ENCODE measurements at places on chromosomes 2 and 18. TPM values are rescaled to one million over a fixed set of nuclear protein-coding genes. Genes with fewer than 3 reads are reported as not detected.

DTNA gene
- 5.8 TPM for total RNA-seq

NYAP2 gene
- total RNA-seq: not detected

SERPINB11 gene
- total RNA-seq: not detected

ABCG5 gene
- total RNA-seq: not detected

CAVIN2 gene
- 28.1 TPM for total RNA-seq

HOXD11 gene
- not detected for total RNA-seq

MC2R gene
- total RNA-seq: not detected

ABCB11 gene
- total RNA-seq: not detected

SULT1C3 gene
- not detected for total RNA-seq

UGT1A3 gene
- total RNA-seq: not detected

EVA1A gene
- total RNA-seq: 152 TPM

REG3G gene
- total RNA-seq: not detected

ESPNL gene
- total RNA-seq: 6.9 TPM

STK11IP gene
- 11.7 TPM for total RNA-seq

TNS1 gene
- total RNA-seq: 9.8 TPM

IL1F10 gene
- total RNA-seq: not detected

FAP gene
- 21.1 TPM for total RNA-seq

ALPI gene
- not detected for total RNA-seq

ABHD3 gene
- total RNA-seq: 36.7 TPM

MARCO gene
- total RNA-seq: not detected

GBX2 gene
- 13.0 TPM for total RNA-seq

FNDC4 gene
- 2.2 TPM for total RNA-seq

CGREF1 gene
- total RNA-seq: 2.1 TPM

SP140 gene
- 2.2 TPM for total RNA-seq

ANKRD29 gene
- total RNA-seq: not detected

COLEC12 gene
- 58.8 TPM for total RNA-seq

FEV gene
- not detected for total RNA-seq

EML6 gene
- not detected for total RNA-seq

SLC4A1AP gene
- total RNA-seq: 52.8 TPM

HTR2B gene
- total RNA-seq: not detected

PRKAG3 gene
- total RNA-seq: not detected

EFR3B gene
- total RNA-seq: 0.39 TPM

OSBPL6 gene
- total RNA-seq: 0.03 TPM
